ENCODE measurements at places on chromosomes 2 and 18. TPM values are rescaled to one million over a fixed set of nuclear protein-coding genes. Genes with fewer than 3 reads are reported as not detected.
A peak's percentile ranks its signal among the peaks of the same experiment; 100 is the strongest.

The SKA1 gene
- 31.1 TPM for total RNA-seq

DNA sequence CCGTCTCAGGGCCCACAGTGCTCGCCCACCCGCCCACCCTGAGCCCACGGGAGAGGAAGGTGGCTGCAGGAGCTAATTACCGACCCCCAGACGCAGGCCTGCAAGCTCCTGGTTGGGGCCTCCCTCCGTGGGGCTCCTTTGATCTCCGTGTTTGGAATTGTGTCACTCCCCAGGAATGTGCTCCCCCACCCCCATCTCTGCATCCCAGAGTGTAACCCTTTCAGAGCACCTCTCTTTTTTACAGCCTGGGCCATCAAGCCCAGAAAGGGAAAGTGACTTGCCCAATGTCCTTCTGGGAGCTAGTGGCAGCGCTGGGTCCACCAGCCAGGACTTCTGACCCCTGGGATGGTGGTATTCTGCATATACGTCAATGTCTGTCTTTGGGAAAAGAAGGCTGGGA, 335.1 kb downstream of the CYRIA start:
- no peak for DNase-seq

DNA sequence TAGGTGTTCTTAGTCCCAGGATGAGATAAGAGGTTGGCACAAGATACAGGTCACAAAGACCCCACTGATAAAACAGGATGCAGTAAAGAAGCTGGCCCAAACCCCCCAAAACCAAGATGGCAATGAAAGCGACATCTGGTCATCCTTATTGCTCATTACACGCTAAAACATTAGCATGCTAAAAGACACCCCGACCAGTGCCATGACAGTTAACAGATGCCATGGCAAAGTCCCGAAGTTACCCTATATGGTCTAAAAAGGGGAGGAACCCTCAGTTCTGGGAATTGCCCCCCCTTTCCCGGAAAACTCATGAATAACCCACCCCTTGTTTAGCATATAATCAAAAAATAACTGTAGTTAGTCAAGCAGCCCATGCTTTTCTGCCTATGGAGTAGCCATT, 251.1 kb downstream of the SLC4A3 start:
- DNase-seq = no peak

- DNase-seq = no peak
Measured at GRCh38 chr2:234392041-234392615, 104.8 kb downstream of the ARL4C start.

The DUSP2 gene
- 37.3 TPM for total RNA-seq

DNA sequence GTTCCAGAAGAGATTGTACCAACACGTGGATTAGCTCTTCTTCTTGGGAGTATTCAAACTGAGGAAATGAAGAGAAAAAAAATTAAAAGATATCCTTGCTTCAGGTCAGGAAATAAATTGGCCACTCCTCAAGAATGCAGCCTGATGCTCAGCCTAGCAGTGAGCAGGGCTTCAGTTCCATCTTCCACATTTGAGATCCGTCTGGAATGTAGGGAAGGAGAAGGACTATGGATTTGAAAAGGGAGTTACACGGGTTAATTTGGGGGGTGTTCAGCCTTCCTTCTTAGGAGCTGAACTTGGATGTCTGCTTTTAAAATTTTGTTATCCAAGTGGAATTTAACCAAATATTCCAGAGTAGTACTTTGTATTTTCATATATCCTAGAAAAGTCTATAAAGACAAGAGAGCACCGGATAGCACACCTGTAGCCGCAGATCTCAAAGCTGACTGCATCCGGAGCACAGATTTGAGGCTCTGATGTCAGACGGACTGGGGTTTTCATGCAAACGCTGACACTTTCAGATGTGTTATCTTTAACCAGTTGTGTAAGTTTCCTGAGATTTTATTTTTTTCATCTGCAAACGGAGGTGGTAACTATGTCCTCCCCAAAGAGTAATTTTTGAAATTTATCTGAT, 99.3 kb downstream of the COPS8 start:
- DNase-seq = no peak

GRCh38 chr2:191846515-191847476, at the start of gene CAVIN2:
Gene CAVIN2, minus strand, starts transcription at chr2:191847088. Its CDS starts 163 bp downstream, at chr2:191846925.
- DNase-seq = no peak

DNA sequence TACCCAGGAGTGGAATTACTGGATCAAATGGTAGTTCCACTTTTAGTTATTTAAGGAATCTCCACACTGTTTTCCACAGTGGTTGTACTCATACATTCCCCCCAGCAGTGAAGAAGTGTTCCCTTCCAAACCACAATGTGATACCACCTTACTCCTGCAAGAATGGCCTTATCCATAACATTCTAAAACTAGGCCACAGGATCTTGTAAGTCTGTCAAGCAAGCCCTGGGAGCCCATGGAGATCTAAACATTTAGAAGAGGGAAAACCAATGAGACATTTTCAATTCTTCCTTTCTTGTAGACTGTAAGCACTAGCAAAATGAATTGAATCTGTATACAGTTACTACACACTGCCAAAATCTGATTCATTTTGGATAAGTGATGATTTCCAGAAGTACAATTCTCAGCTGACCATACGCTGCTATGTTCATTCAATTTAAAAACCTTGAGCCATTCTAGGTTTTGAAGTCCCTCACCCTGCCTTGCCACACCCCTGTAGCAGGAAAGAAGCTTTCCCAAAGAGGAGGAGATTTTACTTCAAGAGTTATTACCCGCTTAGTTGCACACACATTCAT, 149.1 kb downstream of the SLC8A1 start:
- DNase-seq = no peak

- no peak for DNase-seq
Measured at GRCh38 chr18:4888251-4889040, 308.6 kb downstream of the AKAIN1 start.

DNA sequence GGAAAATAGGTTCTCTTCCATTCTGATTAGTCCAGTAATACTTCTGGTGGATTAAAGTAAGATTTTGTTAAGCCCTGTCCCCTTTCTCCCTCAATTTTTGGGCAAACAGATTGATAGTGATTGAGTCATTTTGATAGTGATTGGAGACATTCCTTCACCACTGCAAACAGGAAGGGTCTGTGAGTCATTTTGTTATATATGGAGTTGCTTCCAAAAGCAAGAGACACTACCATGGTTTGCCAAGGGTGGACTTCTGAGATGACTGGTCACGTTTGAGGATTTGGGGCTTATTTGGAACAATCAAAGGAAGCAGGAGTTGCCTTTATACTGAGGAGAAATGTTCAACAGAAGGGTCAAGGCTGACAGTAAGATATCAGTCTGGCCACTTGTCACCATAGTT, 249.9 kb downstream of the PARD3B start:
- DNase-seq = no peak

- no peak for DNase-seq
Measured at GRCh38 chr18:75896865-75897264, 469.4 kb upstream of the SMIM21 start.

The IRS1 gene
- 23.5 TPM for total RNA-seq

GRCh38 chr2:9678544-9678943, 47.7 kb upstream of the YWHAQ start:
- DNase-seq = no peak

The CD28 gene
- total RNA-seq = 44.6 TPM

The TWSG1 gene
- 10.9 TPM for total RNA-seq

GRCh38 chr2:19714926-19715325, 186.9 kb downstream of the TTC32 start:
- DNase-seq = no peak

GRCh38 chr2:159873258-159873657, 75.2 kb upstream of the CD302 start:
- DNase-seq = peak; percentile 3

The OLA1 gene
- total RNA-seq = 116 TPM

GRCh38 chr18:50161597-50162205, 33.2 kb downstream of the MYO5B start:
- DNase-seq = no peak

DNA sequence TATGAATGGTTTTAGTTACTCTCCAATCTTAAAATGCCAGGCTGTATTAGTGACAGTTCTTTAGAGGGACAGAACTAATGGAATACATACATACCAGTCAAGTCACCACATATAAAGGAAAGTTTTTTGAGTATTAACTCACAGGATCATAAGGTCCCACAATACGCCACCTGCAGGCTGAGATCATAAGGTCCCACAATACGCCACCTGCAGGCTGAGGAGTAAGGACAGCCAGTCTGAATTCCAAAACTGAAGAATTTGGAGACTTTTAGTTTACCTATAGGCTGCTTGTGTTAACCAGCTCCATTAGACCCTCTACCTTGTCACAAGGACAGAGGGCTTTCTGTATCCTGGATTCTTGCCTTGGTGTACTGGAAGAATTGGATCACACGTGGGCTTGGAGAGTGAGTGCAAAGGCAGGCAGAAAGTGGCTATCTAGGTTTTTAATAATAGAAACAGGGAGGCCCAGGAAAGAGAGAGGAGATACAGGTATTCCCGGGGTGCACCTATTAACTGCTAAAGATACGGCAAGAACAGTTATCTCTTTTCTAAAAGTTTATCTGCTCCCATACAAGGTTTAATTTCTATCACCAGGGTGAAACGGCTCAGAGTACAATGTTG, 234.9 kb upstream of the CYRIA start:
- DNase-seq = peak; percentile 57

DNA sequence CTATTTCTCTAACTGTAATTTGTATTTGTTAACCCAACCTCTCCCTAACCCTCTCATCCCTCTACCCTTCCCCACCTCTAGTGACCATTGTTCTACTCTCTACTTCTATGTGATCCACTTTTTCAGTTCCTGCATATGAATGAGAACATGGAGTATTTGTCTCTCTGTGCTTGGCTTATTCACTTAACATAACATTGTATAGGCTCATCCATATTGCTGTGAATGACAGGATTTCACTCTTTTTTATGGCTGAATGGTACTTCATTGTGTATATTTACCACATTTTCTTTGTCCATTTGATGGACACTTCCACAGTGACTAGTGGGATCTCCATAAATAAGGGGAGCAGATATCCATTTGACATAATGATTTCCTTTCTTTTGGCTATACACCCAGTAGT, 103.7 kb downstream of the PLEKHM3 start:
- DNase-seq = no peak

The PDE1A gene
- not detected for total RNA-seq

GRCh38 chr2:42928692-42929545, 136.5 kb upstream of the HAAO start:
- DNase-seq = peak; percentile 42

DNA sequence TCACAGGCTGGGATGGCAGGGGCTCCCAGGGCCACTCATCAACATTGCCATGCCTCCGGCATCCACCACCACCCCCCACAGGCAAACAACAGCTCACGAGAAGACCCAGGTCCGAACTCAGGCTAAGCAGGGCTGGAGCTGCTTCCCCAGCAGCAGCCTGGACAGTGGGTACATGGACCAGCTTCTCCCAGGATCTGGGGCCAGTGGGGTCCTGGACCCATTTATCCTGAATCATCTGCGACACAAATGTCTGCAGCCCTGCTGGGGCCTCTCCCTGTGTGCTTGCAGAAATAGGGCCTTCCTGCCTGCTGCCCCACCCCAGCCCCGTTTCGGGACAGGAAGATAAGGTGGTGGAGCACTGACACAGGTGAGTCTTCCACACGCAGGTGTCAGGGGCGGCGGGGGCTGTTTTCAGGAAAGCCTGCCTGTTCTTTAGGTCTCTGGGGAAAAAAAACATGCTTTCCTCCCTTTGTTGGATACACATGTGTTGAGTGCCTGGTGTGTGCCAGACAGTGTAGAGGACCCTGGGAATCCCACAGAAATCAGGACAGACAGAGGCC, 4.5 kb downstream of the PRLH start:
- DNase-seq = no peak

The CNNM3 gene
- 18.2 TPM for total RNA-seq

DNA sequence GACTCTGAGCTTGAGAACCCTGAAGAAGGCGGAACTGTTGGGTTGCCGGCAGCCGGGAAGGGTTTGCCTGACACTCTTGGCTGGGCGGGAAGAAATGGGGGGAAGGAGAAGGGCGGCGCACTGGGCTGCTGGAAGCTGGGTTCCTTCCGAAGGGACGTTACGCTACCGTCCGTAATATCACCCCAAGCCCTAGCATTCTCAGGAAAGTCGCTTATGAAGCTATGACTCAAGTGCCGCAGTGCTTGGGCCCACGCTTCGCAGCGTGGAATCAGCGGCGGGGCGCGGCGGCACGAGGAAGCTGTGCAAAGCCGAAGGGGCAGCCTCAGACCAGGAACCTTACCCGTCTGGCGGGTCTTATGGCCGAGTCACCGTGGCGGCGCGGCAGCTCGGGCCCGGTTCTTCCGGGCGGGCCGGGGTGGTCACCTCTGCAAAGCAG, 50.2 kb upstream of the SIGLEC15 start:
- no peak for DNase-seq

- DNase-seq = no peak
Measured at GRCh38 chr2:168253379-168253778, 6.0 kb upstream of the STK39 start.

GRCh38 chr2:62822549-62822948, 117.0 kb downstream of the EHBP1 start:
- no peak for DNase-seq

DNA sequence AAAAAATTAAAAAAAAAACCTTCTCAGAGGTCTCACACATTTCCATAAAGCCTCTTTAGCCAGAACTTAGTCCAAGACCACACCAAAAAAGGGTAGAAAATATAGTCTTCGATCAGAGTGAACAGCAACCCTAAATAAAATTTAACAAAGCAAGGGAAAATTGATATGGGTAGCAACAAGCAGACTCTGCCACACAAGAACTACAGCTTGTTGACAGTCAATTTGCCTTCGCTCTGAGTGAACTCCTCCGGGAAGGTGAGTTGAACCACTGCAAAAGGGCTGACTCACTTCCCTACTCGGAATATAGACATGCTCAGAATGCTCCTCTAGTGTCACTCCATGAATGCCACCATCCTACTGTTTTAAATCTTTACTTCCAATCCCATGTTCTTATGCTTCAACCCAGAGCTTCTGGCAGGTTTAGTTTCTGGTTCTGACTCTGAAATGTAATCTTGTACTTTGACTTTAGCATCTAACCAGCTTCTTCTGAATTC, 24.1 kb downstream of the GAD1 start:
- no peak for DNase-seq

The SUCLG1 gene
- 62.3 TPM for total RNA-seq

The EIPR1 gene
- total RNA-seq = 51.5 TPM

DNA sequence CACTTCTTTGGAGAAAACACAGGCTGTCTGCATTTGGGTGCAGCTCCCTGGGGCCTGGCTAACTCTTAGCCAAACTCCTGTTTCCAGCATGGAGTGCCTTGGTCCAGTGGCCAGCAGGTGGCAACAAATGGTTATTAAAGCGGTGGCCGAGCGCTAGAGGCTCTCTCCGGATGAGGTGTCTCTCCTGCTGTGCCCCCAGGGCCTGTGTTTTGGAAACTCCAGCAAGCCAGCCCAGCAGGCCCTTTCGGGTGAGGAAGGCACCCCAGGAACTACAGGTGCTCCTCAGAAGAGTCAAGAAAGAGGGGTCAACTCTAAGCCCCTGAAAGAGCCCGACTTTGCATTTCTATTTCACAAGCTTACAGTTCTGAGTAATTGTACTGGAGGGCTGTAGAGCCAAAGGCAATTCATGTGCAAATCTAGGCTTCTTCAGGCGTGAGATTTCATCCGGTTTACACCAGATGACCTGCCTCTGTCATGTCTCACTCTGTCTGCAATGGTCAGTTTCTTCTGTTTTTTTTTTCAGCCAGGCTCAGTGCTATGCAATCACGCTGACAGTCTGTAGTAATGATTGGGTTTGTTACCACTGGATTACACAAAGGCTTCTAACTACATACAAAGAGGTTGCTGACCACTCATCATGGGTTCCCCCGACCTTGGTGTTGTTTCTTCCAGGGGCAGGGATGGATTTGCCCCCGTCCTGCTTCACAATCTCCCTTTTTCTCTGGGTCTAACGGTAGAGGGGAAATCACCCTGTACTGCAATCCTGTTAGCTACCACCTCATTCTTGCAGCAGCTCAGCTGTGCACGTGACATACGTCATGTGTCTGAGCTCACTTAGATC, 7.6 kb upstream of the CHRNA1 start:
- peak; percentile 21 for DNase-seq
